ENCODE measurements at places on chromosomes 3 and 15. TPM values are rescaled to one million over a fixed set of nuclear protein-coding genes. Genes with fewer than 3 reads are reported as not detected.
A peak's percentile ranks its signal among the peaks of the same experiment; 100 is the strongest.

GPR27 gene
- total RNA-seq = 11.8 TPM

SETMAR gene
- 14.6 TPM for total RNA-seq

CCDC80 gene
- total RNA-seq = 8.1 TPM

GRCh38 chr15:85457392-85457968 is 77.1 kb downstream of the AKAP13 start:
- no peaks in the 10 kb centered on the region for H3K27me3 ChIP-seq
- DNase-seq = no peak
- no peak overlapping the region for H3K27ac ChIP-seq

- H3K36me3 ChIP-seq = no peaks in the 10 kb centered on the region
- H3K27me3 ChIP-seq = no peaks in the 10 kb centered on the region
- H3K27ac ChIP-seq = no peak overlapping the region
- no peak overlapping the region for H3K4me3 ChIP-seq
- H3K4me1 ChIP-seq = no peaks in the 10 kb centered on the region
- DNase-seq = no peak
Observed at GRCh38 chr15:90113166-90113565, 10.9 kb upstream of the IDH2 start.

DNA sequence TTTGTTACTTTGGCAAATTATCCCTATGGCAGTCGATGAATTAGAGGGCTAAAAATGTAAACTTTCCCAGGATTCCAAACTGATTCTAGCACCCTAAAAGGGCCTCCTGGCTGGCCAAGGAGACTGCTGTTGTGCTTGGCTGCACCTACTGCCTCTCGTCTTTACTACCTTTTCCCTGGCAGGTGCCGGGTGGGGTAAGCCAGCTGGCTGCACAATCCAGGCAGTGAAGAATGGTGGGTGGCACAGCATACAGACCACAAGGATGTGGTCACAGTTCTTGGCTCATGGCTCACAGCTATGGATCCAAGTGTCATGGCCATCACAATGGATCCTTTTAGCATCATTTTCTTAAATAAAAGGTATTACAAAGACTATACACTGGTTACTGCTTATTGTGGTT is 20.7 kb upstream of the SLC25A26 start:
- no peaks in the 10 kb centered on the region for H3K36me3 ChIP-seq
- H3K4me3 ChIP-seq = no peak overlapping the region
- H3K27me3 ChIP-seq = no peaks in the 10 kb centered on the region
- H3K27ac ChIP-seq = no peak overlapping the region

- H3K27me3 ChIP-seq = no peaks in the 10 kb centered on the region
- no peak for DNase-seq
- no peak overlapping the region for H3K4me3 ChIP-seq
- H3K4me1 ChIP-seq = no peaks in the 10 kb centered on the region
- no peak overlapping the region for H3K27ac ChIP-seq
Observed at GRCh38 chr3:148439254-148439822, 258.4 kb upstream of the AGTR1 start.

NPAP1 gene
- 0.24 TPM for total RNA-seq

GRCh38 chr15:19988094-19988660 is 553.4 kb downstream of the GOLGA6L6 start:
- H3K27ac ChIP-seq = no peak overlapping the region
- H3K27me3 ChIP-seq = no peaks in the 10 kb centered on the region
- no peak for DNase-seq

GRCh38 chr3:18872466-18872865 is 275.8 kb upstream of the KCNH8 start:
- H3K27me3 ChIP-seq = no peaks in the 10 kb centered on the region
- H3K36me3 ChIP-seq = no peaks in the 10 kb centered on the region
- no peak overlapping the region for H3K27ac ChIP-seq
- no peak for DNase-seq
- H3K4me1 ChIP-seq = peaks cover 5% of the 10 kb centered on the region

- DNase-seq = no peak
- peaks cover 6% of the 10 kb centered on the region for H3K4me1 ChIP-seq
Observed at GRCh38 chr3:149977386-149977785, 6.7 kb upstream of the PFN2 start.

DNA sequence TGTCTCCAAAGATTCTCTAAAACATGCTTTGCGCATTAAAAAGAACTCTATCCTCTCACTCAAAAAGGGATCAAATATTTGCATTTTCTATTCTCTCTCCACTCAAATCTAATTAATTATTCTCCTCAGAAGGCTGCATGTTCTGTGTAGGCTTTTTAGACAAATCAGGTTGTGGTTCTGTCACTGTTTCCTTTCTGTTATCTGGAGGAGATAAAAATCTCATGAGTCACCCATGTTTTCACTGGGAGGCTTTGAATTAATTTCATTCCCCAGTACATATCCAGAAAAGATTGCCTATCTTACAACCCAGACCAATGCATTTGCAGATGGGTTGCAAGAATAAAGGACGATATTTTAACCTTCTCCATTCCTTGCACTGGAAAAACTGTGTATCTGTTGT is 446.5 kb downstream of the GRM7 start:
- no peak overlapping the region for H3K4me3 ChIP-seq
- 0 out of 2 replicates have a peak, but pooled peaks cover 2% of the 10 kb centered on the region for H3K4me1 ChIP-seq
- no peaks in the 10 kb centered on the region for H3K36me3 ChIP-seq
- H3K27me3 ChIP-seq = no peaks in the 10 kb centered on the region

GRCh38 chr3:50494126-50494525 is 9.3 kb downstream of the CACNA2D2 start:
- peaks cover 19% of the 10 kb centered on the region for H3K27me3 ChIP-seq
- DNase-seq = no peak
- H3K36me3 ChIP-seq = no peaks in the 10 kb centered on the region
- H3K4me1 ChIP-seq = peaks cover 48% of the 10 kb centered on the region
- H3K27ac ChIP-seq = no peak overlapping the region

GRCh38 chr3:1495466-1495865 is 402.6 kb downstream of the CNTN6 start:
- no peaks in the 10 kb centered on the region for H3K4me1 ChIP-seq
- H3K27ac ChIP-seq = no peak overlapping the region
- no peaks in the 10 kb centered on the region for H3K36me3 ChIP-seq
- H3K4me3 ChIP-seq = no peak overlapping the region
- H3K27me3 ChIP-seq = no peaks in the 10 kb centered on the region

- H3K4me1 ChIP-seq = peaks cover 13% of the 10 kb centered on the region
- H3K36me3 ChIP-seq = no peaks in the 10 kb centered on the region
- DNase-seq = no peak
- H3K27ac ChIP-seq = no peak overlapping the region
- H3K4me3 ChIP-seq = no peak overlapping the region
Observed at GRCh38 chr3:1092061-1092460, 763 bp upstream of the CNTN6 start.

LAMB2 gene
- 154 TPM for total RNA-seq

DNA sequence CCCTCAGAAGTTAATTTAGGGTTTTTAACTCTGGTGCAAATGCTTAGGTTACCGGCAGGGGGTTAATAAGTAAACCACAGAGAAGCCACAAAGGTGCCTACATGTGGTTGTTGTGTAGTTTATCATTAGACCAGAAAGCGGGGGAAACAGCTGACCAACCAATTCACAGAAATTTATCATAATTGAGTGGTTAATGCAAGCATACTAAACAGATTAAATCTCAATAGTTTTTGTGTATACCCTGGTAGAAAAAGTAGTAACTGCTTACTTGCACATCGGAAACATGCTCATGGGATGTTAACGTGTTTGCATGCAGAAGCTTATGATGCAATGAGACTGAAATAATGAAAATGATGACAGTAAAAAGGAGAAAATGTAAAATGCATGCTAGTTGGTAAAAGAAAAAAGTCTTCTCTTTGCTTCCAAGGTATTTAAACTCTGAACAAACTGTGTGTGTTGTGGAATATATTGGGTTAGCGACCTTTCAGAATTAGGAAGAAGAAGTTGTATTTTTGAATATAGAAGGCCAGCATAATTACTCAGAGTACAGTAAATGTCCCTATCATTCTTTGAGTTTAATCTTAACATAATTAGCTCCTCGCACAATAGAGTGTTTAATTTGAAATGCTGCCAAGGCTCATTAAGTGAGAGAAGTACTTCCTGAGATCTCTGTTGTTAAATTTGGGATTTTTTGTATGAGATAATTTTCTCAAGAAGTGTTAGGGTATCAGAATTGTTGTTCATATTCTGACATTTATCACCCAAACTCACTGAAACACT is 316.2 kb downstream of the PTPRG start:
- no peaks in the 10 kb centered on the region for H3K27me3 ChIP-seq
- no peak overlapping the region for H3K4me3 ChIP-seq
- DNase-seq = peak; percentile 52
- H3K27ac ChIP-seq = no peak overlapping the region

DNA sequence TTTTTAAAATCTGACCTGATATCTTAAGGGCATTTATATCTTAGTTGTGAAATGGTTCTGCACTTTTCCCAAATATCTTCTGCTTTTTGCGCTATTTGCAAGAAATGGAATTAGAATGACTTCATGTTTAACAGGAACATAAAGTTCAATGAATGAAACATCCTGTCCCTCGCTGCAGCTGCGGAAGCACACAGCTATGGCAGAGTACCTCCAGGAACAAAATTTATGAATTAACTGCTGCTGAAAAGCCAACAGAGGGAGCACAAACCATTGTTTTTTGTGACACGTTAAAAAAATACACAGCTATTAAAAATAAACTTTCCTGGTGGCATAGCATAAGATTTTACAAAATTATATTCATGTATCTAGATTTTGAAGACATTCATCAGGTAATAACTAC is 404.4 kb upstream of the MDFIC2 start:
- H3K4me1 ChIP-seq = peaks cover 15% of the 10 kb centered on the region
- peaks cover 4% of the 10 kb centered on the region for H3K36me3 ChIP-seq
- H3K27me3 ChIP-seq = no peaks in the 10 kb centered on the region
- H3K4me3 ChIP-seq = no peak overlapping the region
- no peak overlapping the region for H3K27ac ChIP-seq

- 0 out of 2 replicates have a peak overlapping the region, but pooled peaks have one; percentile 9 for H3K27ac ChIP-seq
- peak; percentile 66 for DNase-seq
- no peaks in the 10 kb centered on the region for H3K27me3 ChIP-seq
- no peak overlapping the region for H3K4me3 ChIP-seq
- peaks cover 23% of the 10 kb centered on the region for H3K4me1 ChIP-seq
- no peaks in the 10 kb centered on the region for H3K36me3 ChIP-seq
Observed at GRCh38 chr15:57751177-57751800, 44.8 kb downstream of the POLR2M start.

CHRNB4 gene
- 1.6 TPM for total RNA-seq

KBTBD12 gene
- 0.23 TPM for total RNA-seq

DNA sequence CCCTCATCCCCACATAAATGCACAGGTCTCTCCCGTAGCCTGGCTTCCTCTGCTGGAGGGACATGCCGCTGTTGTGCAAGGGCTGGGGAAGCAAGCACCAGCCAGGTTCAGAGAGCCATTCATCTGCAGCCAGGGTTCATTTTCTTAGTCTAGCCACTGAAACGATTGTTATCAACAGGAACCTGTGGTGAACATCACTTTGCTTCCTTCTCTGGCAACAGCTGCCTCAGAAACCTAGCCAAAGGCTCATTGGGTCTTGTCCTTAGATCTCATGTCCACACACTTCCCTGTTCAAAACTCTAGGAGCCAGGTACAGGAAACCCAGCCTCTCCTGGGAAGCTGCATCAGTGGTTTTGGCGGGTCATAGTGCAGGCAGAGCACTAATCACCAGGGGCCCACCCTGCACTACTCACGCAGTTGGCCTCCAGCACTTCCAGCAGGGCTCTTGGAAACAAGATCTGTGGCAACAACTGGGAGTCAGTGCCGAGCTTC is 47.0 kb downstream of the OXNAD1 start:
- no peak overlapping the region for H3K4me3 ChIP-seq
- no peaks in the 10 kb centered on the region for H3K36me3 ChIP-seq
- no peaks in the 10 kb centered on the region for H3K4me1 ChIP-seq
- no peaks in the 10 kb centered on the region for H3K27me3 ChIP-seq

GRCh38 chr3:66723231-66723630 is 222.4 kb upstream of the LRIG1 start:
- no peaks in the 10 kb centered on the region for H3K27me3 ChIP-seq
- no peak overlapping the region for H3K4me3 ChIP-seq
- H3K36me3 ChIP-seq = no peaks in the 10 kb centered on the region
- no peak overlapping the region for H3K27ac ChIP-seq
- no peak for DNase-seq
